SK-N-SH (cell line): ENCODE measurements at places on chromosomes 5 and 9.

- no peak for DNase-seq
Measured at GRCh38 chr5:76209297-76209696, 126.1 kb downstream of the SV2C start.

DNA sequence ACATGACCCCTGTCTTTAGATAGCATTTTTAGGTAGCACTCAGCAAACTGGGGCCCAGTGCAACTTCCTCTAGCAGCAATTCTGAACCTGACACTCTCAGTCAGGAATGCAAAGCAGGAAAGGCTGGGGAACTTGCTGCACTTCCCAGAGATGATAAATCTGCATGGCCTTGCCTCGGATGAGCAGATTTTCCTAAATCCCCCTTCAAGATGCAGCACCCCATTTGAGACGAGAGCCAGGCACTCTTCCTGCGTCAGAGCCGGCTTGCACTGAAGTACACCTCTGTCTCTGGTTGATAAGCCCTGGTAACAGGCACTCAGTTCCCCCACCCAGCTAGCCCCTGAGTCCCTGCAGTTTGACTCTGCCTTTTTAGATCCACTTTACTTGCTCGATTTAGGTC, 296.7 kb upstream of the PANK3 start:
- no peak for DNase-seq

DNA sequence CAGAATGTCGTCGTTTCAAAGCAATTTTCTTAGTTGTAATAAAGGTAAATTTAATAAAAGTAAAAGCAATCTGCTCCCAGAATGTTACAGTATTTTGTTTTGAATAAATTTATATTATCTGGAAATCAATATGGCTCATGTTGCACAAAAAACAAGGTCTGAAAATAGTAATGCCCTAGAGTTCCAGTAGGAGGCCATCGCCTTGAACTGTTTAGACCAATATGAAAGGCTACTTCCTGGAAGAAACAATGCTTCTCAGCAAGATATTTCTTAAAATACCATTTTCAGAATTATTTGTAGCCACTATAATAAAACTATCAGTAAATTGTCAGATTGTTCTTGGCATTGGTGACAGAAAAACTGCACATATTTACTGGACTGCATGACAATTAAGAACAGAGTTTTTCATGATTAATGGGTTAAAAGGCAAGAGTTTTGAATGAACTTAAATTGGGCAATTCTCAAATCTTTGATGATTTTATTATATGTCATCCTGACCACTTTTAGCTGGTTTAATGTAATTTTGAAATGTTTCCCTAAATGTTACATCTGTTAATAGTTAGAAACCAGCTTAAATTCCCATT, 153.2 kb downstream of the COMMD10 start:
- no peak for DNase-seq

DNA sequence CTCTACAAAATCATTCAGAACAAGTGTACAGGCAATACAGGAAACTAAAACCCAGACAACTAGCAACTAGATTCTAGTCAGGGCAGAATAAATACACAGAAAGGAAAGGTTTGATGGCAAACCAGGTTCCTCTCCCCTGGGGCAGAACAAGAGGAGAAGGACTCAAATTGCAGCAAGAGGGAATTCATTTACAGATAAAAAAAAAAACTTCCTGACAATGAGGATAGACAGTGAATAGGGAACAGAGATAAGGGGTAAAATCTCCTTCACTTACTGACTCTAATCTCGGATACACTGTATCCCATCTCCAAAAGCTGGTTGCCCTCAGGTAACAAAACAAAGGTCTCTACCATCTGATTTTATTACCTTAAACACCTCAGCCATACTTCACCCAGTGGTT, 244.0 kb downstream of the SEC61B start:
- peak; percentile 49 for DNase-seq

DNA sequence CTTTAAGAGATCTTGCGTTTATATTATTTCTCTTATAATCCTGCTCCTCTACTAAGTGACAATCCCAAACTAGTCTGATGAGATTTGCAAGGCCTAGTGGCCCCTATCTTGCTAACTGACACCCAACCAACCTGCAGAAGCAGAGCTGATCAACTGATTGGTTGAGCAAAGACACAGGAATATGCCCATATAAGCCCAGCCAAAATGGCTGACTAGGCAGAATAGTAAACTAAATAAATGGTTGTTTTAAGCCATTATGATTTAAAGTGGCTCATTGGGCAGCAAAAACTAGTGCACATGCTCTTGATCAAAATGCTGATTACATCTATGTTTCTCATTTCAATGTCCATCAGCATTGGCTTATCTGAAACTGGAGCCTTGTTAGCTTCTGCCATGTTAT, 238.0 kb upstream of the PDE4D start:
- DNase-seq: no peak

GRCh38 chr5:179767496-179768100, 26.2 kb upstream of the LTC4S start:
- no peak for DNase-seq

DNA sequence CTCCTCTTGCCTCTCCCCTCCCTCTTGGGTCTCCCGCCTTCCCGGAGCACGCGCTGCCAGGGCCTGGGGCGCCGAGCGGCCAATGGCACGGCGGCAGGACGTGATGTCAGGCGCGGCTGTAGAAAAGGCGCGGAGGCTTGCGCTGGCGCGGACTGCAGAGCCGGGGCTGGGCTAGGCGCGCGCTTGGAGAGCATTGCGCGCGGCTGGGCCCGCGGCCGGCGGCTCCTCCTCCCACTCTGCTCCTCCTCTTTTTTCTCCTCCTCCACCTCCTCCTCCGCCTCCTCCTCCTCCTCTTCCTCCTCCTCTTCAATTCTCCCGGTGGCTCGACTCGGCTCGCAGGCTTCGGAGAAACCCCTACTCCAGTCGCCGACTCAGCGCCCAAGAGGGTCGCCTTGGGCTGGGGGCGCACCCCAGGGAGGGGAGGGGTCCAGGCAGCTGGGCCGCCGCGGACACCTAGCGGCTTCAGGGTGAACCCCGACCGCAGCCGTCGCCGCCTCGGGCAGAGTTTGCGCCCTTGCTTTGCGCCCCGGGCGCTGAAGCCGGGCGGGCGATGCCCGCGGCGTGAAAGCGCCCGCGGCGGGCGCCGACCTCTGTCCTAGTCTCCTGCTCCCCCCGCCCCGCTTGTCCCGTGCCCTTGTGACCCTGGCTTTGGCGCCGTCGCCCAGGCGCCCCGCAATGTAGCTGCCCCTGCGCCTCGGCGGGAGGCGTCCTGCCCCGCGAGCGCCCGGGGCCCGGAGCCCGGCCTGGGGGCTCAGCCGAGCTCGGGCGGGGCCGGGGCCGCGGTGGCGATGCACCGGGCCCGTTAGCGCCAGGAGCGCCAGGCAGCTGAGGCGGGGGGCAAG, at the start of gene LHX2:
Gene LHX2, plus strand, starts transcription at position 309 of the 842 bp plus-strand sequence. CDS start 581 bp downstream, outside the sequence.
- peak; percentile 90 for DNase-seq
